ENCODE measurements at places on chromosomes 3 and 15. TPM values are rescaled to one million over a fixed set of nuclear protein-coding genes. Genes with fewer than 3 reads are reported as not detected.

TUSC7 gene
- polyA plus RNA-seq, result not detected

CCR9 gene
- polyA plus RNA-seq, result 0.23 TPM

UCN2 gene
- 0.64 TPM for polyA plus RNA-seq

DNA sequence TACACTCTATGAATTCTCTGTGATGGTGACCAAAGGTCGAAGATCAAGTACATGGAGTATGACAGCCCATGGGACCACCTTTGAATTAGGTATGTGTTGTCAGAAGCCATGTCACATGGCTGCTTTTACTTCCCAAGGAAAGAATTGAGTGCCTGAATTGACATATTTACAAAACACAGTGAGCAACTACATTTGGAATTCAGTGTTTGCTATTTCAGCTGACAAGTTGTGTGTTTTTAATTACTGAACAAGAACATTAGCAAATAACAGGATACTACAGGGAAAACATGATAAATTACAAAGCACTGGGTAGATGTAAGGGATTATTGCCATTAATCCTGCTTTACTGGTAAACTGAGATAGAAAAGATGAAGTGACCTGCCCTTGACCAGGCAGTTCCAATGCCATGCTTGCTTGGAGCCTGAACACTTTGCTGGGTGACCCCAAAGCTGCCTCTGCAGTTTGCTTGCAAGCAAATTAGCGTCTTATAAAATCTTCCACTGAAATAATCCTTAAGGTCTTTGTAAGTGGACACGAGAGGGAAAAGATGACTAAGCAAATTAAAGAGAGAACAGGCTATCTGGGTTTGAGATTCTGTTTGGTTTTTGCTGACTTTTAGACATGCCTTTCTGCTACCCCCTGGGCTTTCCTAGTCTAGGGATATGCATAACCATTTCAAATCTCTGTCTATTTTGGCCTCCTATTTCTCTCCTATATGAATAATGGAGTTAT lies 98.2 kb downstream of the HCN4 start:
- no peak for DNase-seq

DNA sequence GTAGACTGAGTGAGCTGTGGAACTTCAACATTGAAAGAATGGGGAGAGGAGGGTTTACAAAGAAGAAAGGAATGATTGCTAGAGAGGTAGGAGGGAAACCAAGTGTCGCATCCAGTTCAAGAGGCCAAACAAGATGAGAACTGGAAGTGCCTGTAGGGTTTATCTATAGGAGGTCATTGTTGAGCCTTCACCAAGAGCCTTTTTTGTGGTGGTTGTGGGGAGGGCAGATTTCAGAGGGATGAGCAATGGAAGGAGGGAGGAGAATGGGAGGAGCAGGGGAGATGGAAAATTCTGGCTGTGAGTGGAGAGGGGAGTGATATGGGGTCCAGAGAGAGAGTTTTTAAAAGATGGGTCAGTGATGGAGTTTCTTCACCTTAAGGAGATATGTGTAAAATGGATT lies 8.5 kb downstream of the PDIA5 start:
- DNase-seq, result no peak

- DNase-seq, result no peak
Observed at GRCh38 chr15:70190965-70191364, 93.2 kb upstream of the TLE3 start.

GRCh38 chr3:39013921-39014509 lies 37.7 kb downstream of the SCN11A start:
- no peak for DNase-seq

DNA sequence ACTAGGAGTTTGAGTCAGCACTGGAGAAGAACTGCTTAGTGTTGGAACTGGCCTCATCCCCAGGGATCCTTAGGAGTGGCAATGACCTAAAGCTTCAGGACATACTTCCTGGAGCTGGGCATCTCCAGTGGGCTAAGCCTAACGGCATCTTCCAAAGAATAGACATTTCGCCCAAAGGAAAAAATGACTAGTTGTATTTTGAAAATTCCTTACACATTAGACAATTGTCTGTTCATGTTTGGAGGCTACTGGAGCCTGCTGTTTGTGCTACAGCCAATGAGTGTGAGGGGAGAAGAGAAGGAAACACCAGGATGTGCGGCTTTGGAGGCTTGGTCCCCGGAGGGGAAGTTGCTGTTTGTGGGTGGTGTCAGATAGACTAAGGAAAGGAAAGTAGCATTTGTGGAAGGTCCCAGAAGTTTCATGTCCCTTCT lies 77.6 kb downstream of the POLR2M start:
- DNase-seq, result no peak

DNA sequence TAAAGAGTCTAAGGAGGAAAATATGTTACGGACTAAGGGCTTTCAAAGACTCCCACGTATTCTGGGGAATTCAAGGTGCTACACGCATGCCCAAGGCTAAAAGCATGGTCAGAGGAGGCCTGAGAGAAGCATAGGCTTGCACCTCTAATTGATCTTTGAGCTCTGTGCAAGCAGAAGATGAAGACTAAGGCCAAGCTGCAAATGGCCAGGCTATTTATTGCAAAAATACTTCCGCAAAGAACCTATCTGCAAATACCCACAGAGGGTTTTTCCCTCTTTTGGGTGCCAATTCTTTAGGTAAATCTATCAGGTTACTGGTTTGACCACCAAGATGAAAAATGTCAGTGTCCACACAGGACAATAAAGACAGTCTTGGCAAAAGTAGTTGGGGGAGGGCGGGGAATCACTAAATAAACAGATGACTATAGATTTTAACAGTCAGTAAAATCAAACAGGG lies 119.5 kb downstream of the STAG1 start:
- DNase-seq, result no peak

- no peak for DNase-seq
Observed at GRCh38 chr3:47536221-47536891, 22.8 kb upstream of the ELP6 start.
